T-helper 2 cell treated with Interferon-gamma antibody and Interleukin-4, amounts not matched to agents 100 ng/mL and 5 ng/mL, for 36 hours (primary cell): ENCODE measurements at places on chromosomes 6 and 20. TPM values are rescaled to one million over a fixed set of nuclear protein-coding genes. Genes with fewer than 3 reads are reported as not detected.

The OR12D3 gene
- not detected in 2 replicates for total RNA-seq

The COL9A3 gene
- 0.89 and 1.1 TPM in 2 replicates for total RNA-seq

The HLA-DOA gene
- total RNA-seq: 1.7 and 2.5 TPM in 2 replicates

The THBD gene
- not detected in 2 replicates for total RNA-seq

The TPMT gene
- 7.0 and 7.1 TPM in 2 replicates for total RNA-seq

The IMPG1 gene
- not detected in 2 replicates for total RNA-seq

The MYO6 gene
- 0.41 and 0.45 TPM in 2 replicates for total RNA-seq

The GJA10 gene
- 0.14 TPM in 1 of 2 replicates, not detected in the other for total RNA-seq

The TPBG gene
- not detected in 2 replicates for total RNA-seq

The TSHZ2 gene
- 2.5 and 2.9 TPM in 2 replicates for total RNA-seq
